ENCODE measurements at places on chromosomes 12 and 14. TPM values are rescaled to one million over a fixed set of nuclear protein-coding genes. Genes with fewer than 3 reads are reported as not detected.
A peak's percentile ranks its signal among the peaks of the same experiment; 100 is the strongest.

DNA sequence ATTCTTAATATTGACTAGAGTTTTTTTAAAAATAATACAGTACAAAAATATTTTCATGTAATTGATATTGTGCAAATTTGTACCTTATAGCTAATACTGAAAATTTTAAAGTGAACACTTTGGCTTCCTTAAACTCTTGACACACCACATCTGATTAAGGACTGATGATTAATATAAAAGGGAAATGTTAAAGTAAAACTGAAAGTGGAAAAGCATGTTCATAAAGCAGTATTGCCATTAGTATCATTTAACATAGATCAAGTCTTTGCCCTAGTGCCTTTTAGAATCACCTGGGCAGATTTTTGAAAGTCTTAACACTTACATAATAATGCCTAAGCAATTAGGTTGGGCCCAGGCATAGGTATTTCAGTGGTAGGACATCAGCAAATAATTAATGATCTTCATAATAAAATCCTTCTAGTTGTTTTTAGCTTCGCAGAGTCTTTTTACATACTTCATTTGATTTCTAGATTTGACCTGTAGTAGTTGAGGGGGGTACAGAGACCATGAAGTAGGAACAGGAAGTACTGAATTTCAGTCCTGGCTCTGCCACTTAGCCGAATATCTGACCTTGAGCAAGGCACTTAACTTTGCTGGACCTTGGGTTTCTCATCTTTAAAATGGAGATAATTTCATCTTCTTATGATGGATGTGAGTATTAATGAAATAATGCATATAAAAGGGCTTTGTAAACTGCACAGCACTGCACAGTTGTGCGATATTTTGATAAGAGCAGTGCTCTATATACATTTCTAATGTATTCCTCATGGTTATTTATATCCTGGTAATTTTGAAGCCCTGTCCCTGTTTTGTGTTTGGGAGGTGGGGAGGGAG is 43.7 kb downstream of the MARK3 start:
- peaks cover 3% of the 10 kb centered on the region for H3K36me3 ChIP-seq
- peaks cover 24% of the 10 kb centered on the region for H3K4me1 ChIP-seq
- no peaks in the 10 kb centered on the region for H3K27me3 ChIP-seq
- H3K4me3 ChIP-seq = no peak overlapping the region
- H3K27ac ChIP-seq = peak overlapping the region; percentile 64

DNA sequence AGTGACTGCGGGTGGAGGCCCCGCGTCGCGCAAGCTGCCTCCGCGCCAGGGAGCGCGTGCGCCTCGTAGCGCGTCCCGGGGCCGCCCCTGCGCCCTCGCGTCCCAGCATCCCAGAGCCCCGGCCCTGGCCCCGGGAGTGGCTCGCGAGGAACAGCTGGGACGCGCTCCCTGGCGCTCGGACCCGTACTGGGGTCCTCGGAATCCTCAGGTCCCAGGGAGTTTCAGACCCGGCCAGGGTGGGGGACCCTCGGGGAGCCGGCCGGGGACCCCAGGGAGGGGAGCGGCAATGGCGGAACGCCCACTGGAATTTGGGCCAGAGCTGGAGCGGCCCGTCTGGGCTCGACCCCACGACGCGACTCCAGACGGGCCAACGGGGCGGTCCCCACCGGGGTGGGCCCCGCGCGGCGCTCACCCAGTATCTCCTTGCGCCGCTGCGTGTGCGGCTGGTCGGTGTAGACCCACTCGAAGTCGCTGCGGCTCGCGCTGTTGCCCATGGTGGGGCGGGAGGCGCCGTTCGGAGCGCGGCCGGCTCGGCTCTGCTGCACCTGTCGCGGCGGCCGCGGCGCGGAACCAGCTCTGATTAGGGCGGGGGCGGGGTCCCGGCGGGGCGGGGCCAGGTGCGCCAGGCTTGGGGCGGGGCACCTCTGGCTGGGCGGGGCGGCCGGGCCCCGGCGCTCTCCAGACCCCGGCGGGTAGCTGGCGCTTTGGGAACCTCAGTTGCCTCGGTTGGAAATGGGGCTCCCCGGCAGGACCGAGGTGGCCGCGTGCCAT is at the start of gene DEGS2:
TSS of gene DEGS2 (minus strand) at position 552 of the 771 bp plus-strand sequence. CDS start at position 494, 58 bp downstream.
- peaks cover 31% of the 10 kb centered on the region for H3K4me1 ChIP-seq
- peak within 1 kb of the TSS; percentile 60 for H3K4me3 ChIP-seq
- peaks cover 14% of the 10 kb centered on the region for H3K27me3 ChIP-seq
- peak; percentile 94 for DNase-seq

GRCh38 chr14:40336846-40337245 is 904.6 kb upstream of the FBXO33 start:
- no peak for DNase-seq
- H3K4me3 ChIP-seq = no peak overlapping the region
- no peaks in the 10 kb centered on the region for H3K4me1 ChIP-seq
- no peaks in the 10 kb centered on the region for H3K36me3 ChIP-seq
- H3K27ac ChIP-seq = no peak overlapping the region
- H3K27me3 ChIP-seq = no peaks in the 10 kb centered on the region

DNA sequence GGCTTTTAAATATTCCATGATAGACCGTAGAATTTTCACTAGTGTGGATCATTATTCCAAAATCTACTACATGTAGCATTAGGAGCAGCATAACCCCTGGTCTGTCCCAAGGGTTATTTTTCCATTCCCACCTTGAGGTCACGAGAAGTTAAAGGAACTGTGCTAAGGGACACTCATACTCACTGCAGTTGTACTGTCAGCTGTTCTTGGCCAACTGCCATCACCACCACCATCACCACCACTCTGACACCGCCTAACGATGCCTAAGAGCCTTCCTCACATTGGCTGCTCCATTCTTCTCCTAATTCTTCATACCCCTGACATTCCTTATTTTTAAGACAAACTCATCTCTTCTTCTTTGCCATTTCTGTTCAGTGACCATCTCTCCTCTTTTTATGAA is 13.4 kb upstream of the PTGDR start:
- no peaks in the 10 kb centered on the region for H3K27me3 ChIP-seq
- no peak for DNase-seq
- no peak overlapping the region for H3K4me3 ChIP-seq
- no peaks in the 10 kb centered on the region for H3K36me3 ChIP-seq

DNA sequence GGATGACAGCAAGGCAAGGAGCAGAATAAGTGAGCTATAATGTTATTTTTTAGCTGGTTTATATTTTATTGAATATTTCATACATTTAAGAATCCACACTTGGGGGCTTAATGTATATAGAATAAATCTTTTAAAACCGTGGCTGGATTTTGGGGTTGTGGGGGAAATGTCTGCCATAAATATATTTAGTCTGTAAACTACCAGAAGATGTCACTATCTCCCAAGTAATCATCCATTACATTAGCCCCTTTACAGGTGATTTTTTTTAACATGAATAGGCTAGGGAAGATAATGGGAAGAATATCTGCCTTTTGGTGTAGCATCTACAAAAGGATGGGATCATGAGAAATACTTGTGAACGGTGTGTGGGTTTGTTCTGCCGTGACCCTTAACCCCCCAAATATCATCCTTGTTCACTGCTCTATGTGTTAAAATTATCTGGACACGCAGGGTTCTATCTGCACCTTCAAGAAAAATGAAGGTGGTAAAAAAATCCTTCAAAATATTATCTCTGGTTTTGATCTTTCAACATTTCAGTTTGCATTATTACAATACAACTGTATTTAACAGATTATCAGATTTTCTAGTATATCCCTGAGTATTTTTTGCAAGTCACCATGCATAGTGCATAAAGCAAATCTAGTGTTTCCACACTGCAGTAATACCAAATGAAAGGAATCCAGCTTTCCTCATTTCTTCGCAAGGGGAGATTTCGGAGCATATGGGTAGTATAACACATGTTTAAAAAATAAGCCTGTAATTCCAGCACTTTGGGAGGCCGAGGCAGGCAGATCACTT is 8.0 kb upstream of the SLC17A8 start:
- DNase-seq = no peak
- H3K27me3 ChIP-seq = no peaks in the 10 kb centered on the region
- peaks cover 4% of the 10 kb centered on the region for H3K4me1 ChIP-seq
- H3K4me3 ChIP-seq = no peak overlapping the region

GRCh38 chr12:54587315-54587873 is 1.1 kb downstream of the PPP1R1A start:
- peaks cover 17% of the 10 kb centered on the region for H3K27me3 ChIP-seq
- peaks cover 11% of the 10 kb centered on the region for H3K4me1 ChIP-seq
- no peaks in the 10 kb centered on the region for H3K36me3 ChIP-seq
- H3K4me3 ChIP-seq = no peak overlapping the region
- no peak for DNase-seq
- H3K27ac ChIP-seq = no peak overlapping the region

GRCh38 chr12:55057481-55057880 is 37.7 kb downstream of the NEUROD4 start:
- H3K27ac ChIP-seq = no peak overlapping the region
- no peaks in the 10 kb centered on the region for H3K27me3 ChIP-seq

DNA sequence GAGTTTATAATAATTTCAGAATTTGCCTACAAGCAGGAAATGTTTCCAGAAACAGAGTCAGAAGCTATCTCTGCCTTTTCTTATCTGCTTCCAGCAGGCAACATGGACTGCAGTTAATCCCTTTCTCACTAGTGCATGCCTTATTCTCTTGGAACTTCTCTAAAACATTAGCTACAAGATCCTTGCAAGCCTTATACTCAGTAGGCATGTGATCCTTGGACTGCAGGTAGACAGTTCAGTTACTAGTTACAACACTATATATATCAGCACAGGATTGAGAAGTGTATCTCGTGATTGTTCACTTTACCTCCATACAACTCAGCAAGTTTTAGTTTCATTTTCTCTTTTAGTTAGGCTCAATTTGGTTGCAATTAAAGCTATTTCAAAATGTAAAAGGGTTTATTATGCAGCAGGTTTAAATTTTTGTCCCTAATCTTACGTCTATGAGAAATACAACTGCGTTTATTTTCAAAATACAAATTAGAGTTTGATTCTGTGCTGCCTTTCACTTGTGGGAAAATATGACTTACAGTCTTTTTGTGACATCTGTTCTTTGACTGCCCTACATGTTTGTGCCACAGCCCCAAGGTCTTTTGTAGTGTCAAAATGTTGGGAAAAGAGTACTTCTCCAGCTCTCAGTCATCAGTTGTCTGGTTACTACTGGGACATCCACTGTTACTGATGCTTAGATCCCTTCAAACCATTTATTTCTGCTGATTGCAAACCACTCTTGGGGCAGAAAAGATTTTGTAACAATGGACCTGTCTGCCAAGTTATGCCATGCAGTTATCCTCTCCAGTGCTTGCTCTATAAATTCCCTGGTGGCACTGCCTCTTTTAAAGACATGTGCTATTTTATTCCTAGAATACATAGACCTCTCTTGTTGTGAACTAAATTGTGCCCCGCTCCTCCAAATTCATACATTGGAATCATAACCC is 709.0 kb upstream of the FOXG1 start:
- no peaks in the 10 kb centered on the region for H3K4me1 ChIP-seq
- DNase-seq = no peak
- H3K4me3 ChIP-seq = no peak overlapping the region
- no peaks in the 10 kb centered on the region for H3K27me3 ChIP-seq

DNA sequence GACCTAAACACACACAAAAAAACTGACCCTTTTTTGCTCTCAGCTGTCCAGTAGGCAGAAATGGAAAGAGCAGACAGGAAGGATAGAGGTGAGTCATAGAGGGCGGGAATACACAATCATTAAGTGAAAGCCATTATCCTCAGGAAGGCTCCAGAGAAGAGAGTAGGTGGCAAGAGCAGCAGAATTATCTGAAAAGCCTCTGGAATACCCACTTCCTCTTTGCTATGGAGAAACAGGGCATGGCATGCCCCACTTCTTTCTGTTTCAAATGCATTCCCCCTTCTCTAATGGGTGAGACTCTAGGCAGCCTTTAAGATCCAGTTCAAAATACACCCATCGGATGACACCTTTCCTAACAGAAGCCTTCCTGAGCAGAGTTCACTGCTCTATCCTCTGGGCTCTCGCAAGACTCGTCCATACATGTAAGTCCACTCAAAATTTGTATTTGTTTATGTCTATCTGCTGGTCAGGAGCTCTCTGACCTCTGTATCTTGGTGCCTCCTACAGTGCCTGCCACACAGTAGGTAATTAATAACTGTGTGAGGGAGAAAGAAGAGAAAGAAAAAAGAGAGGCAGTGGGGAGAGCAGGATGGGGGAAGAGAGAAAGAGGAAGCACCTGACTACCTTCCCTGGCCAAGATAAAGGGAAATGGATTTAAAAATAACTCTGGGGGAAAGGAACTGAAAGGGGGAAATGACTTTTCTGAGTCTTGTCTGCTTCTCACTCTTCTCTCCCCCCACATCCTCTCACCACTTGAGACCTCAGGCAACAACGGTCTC is 8.5 kb downstream of the KLHL33 start:
- DNase-seq = no peak
- H3K4me3 ChIP-seq = no peak overlapping the region
- no peaks in the 10 kb centered on the region for H3K36me3 ChIP-seq
- no peaks in the 10 kb centered on the region for H3K27me3 ChIP-seq

Gene AKAP5
- total RNA-seq = 1.8 TPM
